Colonic mucosa (tissue), 4 donors: ENCODE measurements at places on chromosomes 3 and 15. TPM values are rescaled to one million over a fixed set of nuclear protein-coding genes. Genes with fewer than 3 reads are reported as not detected.

Gene KIF7
- 1.1 TPM for total RNA-seq

Gene RBPMS2
- total RNA-seq: 1.3 TPM

DNA sequence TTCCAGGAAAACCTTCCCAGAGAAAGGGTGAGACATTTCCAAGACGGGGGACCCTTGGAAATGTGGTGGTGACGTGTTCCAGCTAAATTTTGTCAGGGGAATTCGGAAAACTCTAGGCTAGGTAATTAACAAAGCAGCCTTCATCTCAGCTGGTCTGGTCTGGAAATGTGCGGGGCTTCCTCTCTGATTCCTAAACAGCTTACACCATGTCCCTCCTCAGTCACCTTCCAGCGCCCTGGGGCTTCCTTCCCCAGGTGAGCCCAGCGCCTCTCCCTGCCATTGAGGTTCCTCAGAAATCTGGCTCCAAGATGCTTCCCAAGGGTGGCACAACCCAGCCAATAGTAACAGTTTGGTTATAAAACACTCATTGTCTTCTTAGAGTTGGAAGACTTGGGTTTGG lies 571 bp downstream of the ACAD9 start:
- H3K27ac ChIP-seq: peak overlapping the region; percentile 88
- no peaks in the 10 kb centered on the region for H3K36me3 ChIP-seq

Gene NRROS
- total RNA-seq: 2.1 TPM

- H3K36me3 ChIP-seq: no peaks in the 10 kb centered on the region
- H3K4me1 ChIP-seq: no peaks in the 10 kb centered on the region
- no peak for DNase-seq
- H3K27me3 ChIP-seq: no peaks in the 10 kb centered on the region
- no peak overlapping the region for H3K27ac ChIP-seq
Measured at GRCh38 chr3:13976469-13976868, 96.6 kb upstream of the WNT7A start.
